ENCODE measurements at places on chromosomes 5 and 9. TPM values are rescaled to one million over a fixed set of nuclear protein-coding genes. Genes with fewer than 3 reads are reported as not detected.

Gene PCDHB12
- total RNA-seq, result 0.99 TPM

Gene MEIKIN
- total RNA-seq, result not detected

Gene CAPSL
- not detected for total RNA-seq

Gene FAM78A
- total RNA-seq, result 1.1 TPM

Gene FAM169A
- 15.8 TPM for total RNA-seq

Gene LAMC3
- 9.2 TPM for total RNA-seq

Gene SPATA31A3
- not detected for total RNA-seq

Gene PRRX2
- total RNA-seq, result 5.1 TPM

Gene C6
- total RNA-seq, result not detected

Gene SLC34A1
- not detected for total RNA-seq

Gene TICAM2
- total RNA-seq, result not detected

Gene SMIM33
- total RNA-seq, result not detected

Gene TLX3
- total RNA-seq, result not detected

Gene FABP6
- 2.2 TPM for total RNA-seq

Gene AK8
- total RNA-seq, result 0.42 TPM

Gene OR1J2
- not detected for total RNA-seq

All from NCI-H460 (cell line).